ENCODE measurements at places on chromosomes 3 and 15. TPM values are rescaled to one million over a fixed set of nuclear protein-coding genes. Genes with fewer than 3 reads are reported as not detected.
A peak's percentile ranks its signal among the peaks of the same experiment; 100 is the strongest.

DNA sequence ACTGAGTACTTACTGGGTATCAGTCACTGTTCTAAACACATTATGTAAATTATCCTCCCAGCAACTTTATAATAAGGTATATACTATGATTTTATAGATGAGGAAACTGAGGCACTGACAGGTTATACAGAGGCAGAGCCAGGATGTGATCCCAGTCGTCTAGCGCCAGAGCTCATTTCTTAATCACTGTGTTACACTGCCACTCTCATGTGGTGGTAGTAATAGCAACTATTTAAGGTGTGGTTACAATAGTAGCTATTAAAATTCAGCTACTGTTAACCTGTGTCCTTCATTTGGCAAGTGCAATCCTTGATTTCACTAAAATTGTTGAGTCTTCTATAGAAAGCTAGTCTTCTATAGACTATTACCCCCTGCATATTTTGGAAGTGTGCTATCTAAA is 43.1 kb upstream of the TRPC1 start:
- no peak for DNase-seq

- DNase-seq, result no peak
These were observed 19.1 kb downstream of the KLHL6 start for GRCh38 chr3:183536238-183536880.

GRCh38 chr15:83129791-83130190 is 22.3 kb downstream of the TM6SF1 start:
- DNase-seq, result no peak

DNA sequence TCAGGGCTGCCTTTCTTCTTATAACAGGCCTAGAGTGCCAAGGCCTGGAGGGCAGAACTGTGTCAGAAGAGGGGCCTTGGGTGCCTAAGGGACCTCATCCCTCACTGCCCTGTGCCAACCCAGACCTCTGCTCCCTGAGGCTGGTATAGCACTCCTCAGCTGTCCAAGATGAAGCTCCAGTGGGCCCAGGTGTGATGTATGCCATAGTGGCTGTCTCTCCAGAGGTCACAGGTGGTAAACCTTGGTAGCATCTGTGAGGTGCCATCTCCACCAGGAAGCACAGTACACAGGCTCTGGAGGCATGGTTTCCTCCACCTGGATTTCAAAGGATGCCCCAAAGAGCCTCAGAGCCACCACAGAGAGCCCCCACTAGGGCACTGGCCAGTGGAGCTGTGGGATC is 12.3 kb upstream of the KLHL40 start:
- peak; percentile 35 for DNase-seq

DNA sequence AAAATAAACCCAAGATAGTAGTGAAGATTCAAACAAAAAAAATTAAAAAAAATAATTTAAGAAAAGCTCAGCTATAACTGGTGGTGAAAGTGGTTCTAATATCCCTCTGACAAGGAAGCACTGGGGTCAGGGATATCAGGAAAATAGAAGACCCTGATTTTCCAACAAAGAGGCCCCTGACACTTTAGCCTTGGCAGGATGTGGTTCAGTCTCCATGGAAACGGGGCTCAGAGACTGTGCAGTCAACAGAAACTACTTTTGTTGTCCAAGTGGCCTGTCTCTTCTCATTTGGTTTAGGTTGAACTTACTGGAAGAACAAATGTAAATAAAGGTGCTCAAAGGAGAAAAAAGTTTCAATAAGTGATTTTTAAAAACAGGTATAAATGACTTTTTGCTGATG is 27.2 kb downstream of the INTS14 start:
- DNase-seq, result no peak

DNA sequence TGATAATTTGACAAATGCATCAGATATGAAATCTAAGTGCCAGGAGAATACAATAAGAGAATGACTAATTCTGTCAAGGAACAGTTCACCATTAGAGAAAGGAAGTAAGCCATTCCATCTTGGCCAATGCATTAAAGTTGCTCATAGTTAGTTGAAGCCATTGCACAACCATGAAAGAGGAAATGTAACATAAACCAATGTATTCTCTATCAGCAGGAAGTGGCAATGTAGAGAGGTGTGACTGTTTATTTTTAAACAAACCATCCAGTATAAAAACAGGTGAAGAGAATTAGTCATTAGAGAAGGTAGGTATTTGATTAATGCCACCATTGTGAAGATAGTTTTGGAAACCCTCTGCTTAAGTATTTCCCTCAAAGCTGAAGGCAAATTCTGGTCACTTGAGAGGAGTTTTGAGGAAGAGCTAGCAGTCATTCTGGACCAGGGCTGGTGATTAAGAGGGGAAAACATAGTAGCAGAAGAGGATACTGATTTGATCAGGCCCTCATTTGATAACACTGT is 10.7 kb upstream of the ANXA2 start:
- no peak for DNase-seq

DNA sequence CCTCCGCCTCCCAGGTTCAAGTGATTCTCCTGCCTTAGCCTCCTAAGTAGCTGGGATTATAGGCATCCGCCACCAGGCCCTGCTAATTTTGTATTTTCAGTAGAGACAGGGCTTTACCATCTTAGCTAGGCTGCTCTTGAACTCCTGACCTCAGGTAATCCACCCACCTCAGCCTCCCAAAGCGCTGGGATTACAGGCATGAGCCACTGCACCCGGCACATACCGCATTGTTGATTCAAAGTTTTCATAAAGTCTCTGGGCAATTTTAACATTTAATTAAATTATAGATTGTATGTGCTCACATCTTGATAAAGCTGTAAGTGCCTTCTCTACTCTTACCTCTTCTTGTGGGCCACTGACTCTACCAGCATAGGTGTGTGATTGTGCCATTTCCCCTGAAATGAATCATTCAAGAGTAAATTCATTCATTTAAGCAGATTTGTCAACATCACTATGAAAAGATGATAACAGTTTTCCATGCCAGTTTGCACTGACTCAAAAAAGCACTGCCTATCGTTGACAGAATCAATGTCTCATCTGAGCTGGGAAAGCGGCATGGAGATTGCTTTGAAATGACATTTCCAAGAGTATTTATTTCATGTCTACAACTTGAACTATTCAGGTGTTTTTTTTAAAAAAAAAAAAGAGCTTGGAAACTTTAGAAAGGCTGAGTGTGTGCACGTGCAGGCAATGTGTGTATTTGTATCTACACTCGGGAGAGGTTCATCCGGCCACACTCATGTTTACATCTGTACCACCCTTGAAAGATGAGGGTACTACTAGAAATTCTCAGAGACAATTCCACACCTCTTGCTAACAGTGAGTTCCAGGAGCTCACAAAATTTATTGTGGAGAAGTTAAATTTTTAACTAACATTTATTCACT is 3.5 kb downstream of the BCL2A1 start:
- peak; percentile 41 for DNase-seq

GRCh38 chr15:98937413-98938104 is 70.0 kb downstream of the PGPEP1L start:
- no peak for DNase-seq

DNA sequence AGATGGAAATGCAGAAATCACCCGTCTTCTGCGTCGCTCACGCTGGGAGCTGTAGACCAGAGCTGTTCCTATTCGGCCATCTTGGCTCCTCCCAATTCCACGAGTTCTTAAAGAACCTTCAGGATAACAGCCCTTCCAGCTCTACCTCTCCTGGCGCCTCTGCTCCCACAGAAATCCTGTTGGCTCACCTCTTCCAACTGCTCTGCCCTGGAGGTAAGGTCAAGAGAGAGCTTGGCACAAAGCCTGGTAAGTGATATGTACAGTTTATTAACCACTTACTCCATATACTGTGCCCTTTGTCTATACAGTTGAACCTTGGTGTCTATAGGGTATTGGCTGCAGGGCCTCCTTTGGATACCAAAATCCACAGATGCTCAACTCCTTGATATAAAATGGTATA is 17.8 kb upstream of the FGF12 start:
- no peak for DNase-seq

DNA sequence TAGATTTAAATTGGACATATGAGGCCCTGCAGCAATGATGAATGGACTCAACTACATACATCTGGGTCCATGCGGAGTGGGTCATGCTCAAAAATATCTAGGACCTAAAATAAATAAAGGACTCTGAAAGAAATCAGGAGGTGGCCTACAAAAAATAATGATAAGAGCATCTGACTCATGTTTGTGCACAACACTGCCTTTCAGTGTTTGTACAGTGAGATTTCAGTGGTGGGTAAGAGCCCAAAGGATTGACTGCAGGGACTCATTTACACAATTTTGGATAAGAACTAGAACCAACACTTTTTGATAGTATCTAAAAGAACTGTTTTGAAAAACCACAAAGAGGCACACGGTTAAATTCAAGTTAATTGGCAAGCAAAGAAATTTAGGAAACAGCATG is 285.5 kb downstream of the SLC9A9 start:
- DNase-seq, result no peak

- DNase-seq, result no peak
These were observed 3.4 kb downstream of the CD96 start for GRCh38 chr3:111545349-111545748.

- no peak for DNase-seq
These were observed 85.3 kb upstream of the ADAMTS9 start for GRCh38 chr3:64773137-64773536.

DNA sequence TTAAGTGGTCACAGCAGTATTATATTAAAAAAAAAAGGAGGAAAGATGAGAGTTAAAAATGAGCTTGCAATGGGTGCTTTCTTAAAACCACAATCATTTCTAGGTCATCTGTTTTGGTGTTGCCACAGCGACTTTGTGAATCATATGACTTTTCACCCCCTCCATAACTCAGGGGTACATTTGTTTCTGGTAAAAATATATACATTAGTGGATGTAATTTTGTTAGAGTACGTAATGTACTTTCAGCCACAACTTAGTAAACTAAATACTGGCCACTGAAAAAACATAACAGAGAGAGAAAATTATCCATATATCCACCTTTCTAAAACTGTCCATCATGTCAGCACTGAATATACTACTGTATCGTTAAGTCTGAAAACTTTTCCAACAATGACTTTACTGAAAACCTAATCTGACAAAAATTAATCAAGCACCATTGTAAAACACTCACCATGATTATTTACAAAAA is 3.4 kb downstream of the ANKRD28 start:
- no peak for DNase-seq

DNA sequence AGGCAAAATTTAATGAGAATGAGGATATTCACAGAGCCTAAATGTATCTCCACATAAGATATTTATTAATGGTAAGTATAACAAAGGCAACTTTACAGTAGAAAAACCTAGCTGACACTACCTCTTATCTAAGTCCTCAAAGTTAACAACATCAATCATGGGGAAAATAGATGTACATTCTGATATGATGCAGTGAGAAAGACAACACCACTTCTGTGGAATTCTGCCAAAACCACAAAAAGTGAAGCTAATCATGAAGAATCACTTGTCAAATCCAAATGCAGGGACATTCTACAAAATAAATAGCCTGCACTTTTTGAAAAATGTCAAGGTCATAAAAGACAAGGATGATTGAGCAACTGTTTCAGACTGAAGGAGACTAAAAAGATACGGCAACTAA is 27.5 kb upstream of the EOMES start:
- no peak for DNase-seq

- no peak for DNase-seq
These were observed 8.4 kb upstream of the MYO1E start for GRCh38 chr15:59380902-59381610.

The RTP1 gene
- polyA plus RNA-seq, result not detected

The LIPC gene
- polyA plus RNA-seq, result 0.48 TPM

The GPR176 gene
- 4.6 TPM for polyA plus RNA-seq

The RLBP1 gene
- not detected for polyA plus RNA-seq

The RHOA gene
- 226 TPM for polyA plus RNA-seq

The ZCWPW2 gene
- polyA plus RNA-seq, result 0.35 TPM

The TRNT1 gene
- 12.6 TPM for polyA plus RNA-seq

The SSUH2 gene
- polyA plus RNA-seq, result 2.0 TPM
